ENCODE measurements at places on chromosomes 6 and 20.
A peak's percentile ranks its signal among the peaks of the same experiment; 100 is the strongest.

DNA sequence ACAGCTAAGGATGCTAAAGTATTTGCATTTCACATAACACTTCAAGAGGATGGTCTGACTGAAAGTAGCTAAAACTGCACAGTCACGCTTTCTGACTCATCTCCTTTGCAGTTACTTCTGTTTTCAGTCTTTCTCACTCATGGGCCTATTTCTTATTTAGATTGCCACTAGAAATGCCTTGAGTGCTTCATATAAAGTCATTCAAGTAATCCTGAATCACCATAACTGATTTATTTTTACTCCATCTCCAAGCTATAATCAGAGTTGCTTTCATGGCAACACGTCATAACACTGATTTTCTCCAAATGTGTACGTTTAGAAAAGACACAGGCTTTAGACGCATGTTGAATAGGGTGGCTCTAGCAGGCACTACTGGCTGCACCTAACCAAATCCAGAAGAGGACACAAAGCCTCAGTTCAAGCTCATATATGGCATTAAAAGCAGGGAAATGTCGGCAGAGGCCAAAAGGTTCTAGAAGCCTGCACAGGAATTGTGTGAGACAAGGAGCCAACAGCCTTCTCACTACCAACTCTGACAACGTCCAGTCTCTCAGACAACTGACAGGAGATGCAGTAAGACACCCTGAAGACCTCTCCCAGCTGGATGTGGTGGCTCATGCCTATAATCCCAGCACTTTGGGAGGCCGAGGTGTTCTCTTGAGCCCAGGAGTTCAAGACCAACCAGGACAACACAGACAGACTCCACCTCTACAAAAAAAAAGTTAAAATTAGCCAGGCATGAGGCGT is 64.1 kb upstream of the BEND6 start:
- no peak for DNase-seq

- DNase-seq: peak; percentile 9
Observed at GRCh38 chr20:50844430-50845100, 49.7 kb downstream of the BCAS4 start.

DNA sequence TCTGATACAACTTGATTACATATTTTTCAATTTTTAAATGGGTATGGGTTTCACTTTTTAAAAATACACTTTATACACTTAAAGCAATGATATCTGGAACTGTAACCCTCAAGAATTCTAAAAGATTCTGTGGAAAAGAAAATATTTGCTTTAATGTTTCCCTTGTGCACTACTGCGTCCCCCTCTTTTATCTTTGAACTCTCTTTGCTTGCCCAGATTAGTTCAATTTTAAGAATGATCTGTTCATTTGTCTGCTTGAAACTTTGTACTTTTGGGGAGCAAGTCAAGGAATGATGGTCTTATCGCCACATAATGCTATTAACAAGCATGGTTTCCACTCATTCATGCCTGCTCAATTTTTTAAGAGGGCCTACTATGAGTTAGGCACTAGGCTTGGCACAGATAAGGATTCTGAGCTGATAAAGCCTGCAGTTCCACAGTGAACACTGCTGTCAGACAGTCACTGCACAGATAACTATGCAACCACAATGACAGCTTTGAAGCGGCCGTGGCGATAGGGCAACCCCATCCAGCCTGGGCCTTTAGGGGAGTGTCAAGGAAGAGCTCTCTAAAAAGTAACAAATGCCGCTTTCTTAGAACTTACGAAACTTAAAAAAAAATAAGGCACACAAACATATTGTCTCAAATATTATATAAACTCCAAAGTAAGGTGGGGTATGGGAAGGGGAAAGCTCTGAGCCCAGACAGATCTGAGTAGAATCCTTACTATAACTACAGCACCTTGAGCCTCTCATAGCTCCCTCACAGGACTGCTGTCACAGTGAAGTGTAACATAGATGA is 29.7 kb downstream of the FYN start:
- no peak for DNase-seq

- no peak for DNase-seq
Observed at GRCh38 chr6:114366899-114367298, 24.1 kb upstream of the HS3ST5 start.

GRCh38 chr20:56693217-56693616 is 64.1 kb downstream of the TFAP2C start:
- DNase-seq: no peak

- no peak for DNase-seq
Observed at GRCh38 chr6:153493501-153493900, 362.4 kb upstream of the RGS17 start.

GRCh38 chr6:108942556-108943492 is 94.6 kb downstream of the ARMC2 start:
- DNase-seq: no peak

- no peak for DNase-seq
Observed at GRCh38 chr20:35560105-35560511, 18.2 kb downstream of the ERGIC3 start.

DNA sequence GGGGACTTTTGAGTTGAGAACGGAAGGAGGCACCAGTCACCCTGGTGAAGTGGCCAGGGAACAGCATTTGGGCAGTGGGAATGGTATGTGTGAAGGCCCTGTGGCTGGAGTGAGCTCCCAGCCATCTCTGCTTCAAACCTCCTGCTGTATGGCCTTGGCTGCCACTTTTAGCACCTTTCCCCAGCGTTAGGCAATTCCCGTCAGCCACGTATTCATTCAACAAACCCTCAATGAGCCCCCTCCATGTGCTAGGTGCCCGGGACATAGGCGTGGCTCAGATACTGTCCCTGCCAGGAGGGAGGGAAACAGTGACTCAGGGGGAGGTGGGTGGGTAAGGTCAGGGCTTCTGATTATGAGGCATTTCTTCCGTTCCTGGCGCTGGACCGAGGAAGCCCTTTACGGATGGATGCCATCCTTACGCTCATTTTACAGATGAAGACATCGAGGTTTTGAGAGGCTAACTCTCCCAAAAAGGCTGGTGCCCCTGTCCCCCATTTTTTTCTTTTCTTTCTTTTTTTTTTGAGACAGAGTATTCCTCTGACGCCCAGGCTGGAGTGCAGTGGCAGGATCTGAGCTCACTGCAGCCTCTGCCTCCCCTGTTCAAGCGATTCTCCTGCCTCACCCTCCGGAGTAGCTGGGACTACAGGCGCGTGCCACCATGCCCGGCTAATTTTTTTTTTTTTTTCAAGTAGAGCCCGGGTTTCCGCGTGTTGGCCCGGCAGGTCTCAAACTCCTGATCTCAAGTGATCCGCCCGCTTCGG is 37.5 kb downstream of the SRC start:
- no peak for DNase-seq

- DNase-seq: no peak
Observed at GRCh38 chr6:120077489-120077888, 727.9 kb upstream of the MAN1A1 start.

- no peak for DNase-seq
Observed at GRCh38 chr6:137084865-137085617, 40.3 kb upstream of the IL20RA start.

DNA sequence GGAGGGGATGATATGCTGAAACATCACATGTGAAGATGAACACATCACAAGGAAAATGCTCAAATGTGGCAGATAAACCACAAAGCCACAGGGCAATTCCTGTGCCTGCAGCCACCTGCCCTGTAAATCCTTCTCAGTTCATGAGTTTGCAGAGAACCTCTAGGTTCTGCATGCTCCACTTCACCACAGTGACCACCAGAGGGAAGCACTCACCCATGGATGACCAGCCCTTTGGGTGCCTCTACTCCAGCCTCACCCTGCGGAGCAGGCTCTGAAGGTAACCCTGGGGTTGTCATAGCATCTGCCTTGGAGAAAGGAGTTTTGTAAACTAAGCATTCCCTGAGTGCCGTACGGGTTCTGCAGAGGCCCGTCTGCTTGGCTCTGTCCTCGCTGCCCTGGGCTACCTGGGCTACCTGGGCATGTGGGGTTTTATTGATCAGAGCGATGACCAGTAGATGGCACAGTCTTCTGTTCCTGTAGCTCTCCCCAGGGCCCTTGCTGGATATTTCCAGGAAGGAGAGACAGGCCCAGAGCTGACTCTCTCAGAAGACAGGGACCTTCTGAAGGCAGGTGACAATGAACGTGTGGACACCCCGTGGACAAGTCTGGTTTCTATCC is 31.7 kb upstream of the CST1 start:
- DNase-seq: no peak

GRCh38 chr6:96276856-96277255 is 244.8 kb upstream of the UFL1 start:
- DNase-seq: no peak

GRCh38 chr20:53954723-53955658 is 115.4 kb downstream of the BCAS1 start:
- DNase-seq: no peak

DNA sequence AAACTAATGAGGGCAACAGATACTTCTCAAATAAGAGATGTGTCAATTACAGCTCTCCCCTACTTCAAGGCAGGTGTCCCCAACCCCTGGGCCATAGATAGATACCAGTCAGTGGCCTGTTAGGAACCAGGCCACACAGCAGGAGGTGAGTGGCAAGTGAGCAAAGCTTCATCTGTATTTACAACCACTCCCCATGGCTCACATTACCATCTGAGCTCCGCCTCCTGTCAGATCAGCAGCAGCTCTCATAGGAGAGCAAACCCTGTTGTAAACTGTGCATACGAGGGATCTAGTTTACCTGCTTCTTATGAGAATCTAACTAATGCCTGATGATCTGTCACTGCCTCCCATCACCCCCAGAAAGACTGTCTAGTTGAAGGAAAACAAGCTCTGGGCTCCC is 422.1 kb downstream of the GJA1 start:
- DNase-seq: no peak

DNA sequence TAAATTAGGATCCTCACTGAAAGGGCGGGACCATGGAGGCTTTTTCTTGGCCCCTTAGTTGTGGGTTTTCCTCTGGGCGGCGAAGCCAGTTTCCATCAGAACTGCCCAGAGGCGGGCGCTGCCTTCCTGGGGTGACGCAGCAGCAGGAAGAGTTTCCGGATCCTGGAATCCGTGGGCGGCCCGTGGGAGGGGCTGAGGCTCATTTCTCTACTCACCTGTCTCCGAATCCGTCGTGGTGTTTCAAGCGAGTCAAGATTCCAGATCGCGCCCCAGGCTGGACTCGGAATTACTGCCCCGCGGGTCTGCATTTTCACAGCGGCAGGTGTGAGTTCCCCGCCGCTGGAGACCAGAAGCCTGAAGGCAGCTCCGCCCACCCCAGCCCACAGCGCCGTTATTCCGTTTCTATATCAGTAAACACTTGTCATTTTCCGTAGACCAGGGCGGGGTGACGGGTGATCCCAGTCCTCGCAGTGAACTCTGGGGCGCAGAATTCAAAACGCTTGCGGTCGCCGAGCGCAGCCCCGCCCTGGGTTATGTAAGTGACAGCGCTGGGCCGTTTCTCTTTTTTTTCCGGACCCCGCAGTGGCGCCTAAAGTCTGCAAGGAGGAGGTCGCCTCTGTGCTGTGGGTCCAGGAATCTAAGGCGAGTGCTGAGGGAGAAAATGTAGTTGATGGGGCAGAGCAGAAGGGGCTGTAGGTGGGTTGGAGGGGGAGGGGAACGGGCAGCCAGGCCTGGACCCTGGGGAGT is 27.2 kb upstream of the POU5F1 start:
- peak; percentile 68 for DNase-seq

GRCh38 chr6:223763-224162 is 68.5 kb upstream of the DUSP22 start:
- DNase-seq: no peak

DNA sequence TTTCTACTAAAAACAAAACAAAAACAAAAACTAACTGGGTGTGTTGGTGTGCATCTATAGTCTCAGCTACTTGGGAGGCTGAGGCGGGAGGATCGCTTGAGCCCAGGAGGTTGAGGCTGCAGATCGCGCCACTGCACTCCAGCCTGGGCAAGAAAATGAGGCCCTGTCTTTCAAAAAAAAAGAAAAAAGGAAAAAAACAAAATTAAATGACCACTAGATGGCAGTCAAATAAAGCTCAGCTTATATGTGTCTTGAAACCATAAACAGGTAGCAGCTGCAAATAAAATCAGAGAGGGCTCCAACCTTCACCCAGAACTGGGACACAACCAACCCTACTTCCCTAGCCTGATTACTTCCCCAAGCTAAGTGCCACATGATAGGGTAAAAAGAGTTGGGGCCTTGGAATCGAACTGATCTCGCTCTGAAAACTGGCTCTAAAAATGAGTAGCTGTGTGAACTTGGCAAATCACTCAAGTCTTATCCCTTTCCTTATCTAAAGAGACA is 67.1 kb upstream of the ADGRF4 start:
- DNase-seq: peak; percentile 23

DNA sequence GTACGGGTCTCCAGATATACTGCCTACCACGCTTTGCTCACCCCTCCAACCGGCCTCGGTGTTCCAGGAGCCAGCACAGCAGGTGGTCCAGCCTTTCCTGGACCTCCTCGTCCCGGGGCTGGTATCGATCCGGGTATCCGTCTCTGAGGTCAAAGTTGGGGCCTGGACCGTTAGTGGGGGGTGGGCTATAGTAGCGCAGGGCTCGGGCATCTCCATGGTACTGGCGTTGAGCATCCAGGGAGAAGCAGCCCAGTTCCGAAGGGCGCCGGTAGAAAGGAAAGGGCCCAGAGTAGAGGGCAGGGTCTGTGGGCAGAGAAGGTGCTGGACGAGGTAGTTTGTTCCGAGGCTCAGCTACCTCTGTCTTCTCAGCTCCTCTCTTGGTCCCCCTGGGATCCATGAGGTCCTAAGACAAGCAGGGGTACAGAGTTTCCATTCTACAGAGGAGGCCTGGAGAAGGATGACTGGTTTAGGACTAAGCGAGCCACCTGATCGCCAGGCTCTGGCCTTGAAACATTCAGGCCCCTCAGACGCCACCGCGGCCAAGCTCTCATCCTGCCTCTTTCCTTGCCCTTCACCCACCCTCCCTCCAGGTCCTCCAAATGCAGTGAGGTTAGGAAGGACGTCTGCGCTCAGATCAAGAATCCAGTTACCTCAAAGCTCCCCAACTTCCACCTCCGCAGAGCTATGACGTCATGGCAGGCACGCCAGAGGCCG is 502 bp downstream of the DXO start:
- DNase-seq: no peak

DNA sequence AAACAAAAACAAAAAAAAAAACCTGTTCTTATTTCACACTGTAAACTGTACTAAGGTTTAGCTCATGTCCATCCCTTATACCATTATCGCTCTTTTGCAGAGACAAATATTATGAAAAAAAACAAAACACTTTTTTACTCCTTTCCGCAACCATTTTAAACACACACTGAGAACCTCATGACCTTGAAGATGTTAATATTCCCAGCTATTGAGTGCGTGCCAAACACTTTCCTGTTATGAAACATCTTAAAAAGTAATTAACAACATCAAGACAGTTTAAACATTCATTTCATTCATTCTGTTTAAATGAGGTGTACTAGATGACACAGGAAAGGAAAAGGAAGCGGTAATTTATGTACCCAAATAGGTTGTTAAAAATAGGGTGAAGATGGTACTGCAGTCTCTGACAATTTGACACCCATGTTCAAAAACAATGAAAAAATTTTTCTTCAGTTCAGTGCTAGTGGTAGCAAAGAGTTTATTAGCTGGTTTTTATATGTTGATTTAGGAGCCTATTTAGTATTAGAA is 3.9 kb upstream of the ARHGAP18 start:
- no peak for DNase-seq

DNA sequence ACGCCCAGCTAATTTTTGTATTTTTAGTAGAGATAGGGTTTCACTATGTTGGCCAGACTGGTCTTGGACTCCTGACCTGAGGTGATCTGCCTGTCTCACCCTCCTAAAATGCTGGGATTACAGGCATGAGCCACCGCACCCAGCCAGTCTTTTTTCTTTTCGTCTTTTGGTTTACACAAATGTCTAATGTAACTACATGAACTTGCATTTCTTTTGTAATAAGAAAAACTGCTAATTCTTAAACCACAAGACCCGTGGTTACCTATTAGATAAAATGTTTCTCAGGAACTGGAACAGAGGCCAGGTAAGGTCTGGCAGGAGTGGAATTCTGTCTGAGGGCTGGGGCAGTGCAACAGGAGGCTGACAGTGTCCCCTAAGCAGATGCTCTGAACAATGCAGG is 32.7 kb upstream of the GSTA3 start:
- no peak for DNase-seq
